ENCODE measurements at places on chromosomes 1 and 21.

DNA sequence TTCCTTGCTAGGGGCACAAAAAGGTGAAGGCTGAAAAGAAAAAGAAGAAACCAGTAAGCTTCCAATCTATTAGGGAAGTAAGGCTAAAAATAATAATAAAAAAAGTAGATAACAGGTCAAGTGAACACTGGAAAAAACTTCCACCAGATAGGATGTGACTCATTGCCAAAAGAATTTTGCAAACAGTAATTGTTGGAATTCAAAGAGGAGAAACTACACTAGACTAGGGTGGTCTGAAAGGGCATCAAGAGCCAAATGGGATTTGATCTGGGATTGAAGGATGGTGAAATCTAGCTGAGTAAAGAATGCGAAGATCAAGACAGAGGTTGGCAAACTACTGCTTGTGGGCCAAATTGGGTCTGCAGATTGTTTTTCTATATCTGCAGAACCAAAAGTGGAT lies 6.0 kb upstream of the ST6GALNAC3 start:
- DNase-seq = no peak

- no peak for DNase-seq
Measured at GRCh38 chr1:43952731-43953346, 6.1 kb downstream of the IPO13 start.

- no peak for DNase-seq
Measured at GRCh38 chr21:32918478-32919120, 107.1 kb upstream of the OLIG2 start.

DNA sequence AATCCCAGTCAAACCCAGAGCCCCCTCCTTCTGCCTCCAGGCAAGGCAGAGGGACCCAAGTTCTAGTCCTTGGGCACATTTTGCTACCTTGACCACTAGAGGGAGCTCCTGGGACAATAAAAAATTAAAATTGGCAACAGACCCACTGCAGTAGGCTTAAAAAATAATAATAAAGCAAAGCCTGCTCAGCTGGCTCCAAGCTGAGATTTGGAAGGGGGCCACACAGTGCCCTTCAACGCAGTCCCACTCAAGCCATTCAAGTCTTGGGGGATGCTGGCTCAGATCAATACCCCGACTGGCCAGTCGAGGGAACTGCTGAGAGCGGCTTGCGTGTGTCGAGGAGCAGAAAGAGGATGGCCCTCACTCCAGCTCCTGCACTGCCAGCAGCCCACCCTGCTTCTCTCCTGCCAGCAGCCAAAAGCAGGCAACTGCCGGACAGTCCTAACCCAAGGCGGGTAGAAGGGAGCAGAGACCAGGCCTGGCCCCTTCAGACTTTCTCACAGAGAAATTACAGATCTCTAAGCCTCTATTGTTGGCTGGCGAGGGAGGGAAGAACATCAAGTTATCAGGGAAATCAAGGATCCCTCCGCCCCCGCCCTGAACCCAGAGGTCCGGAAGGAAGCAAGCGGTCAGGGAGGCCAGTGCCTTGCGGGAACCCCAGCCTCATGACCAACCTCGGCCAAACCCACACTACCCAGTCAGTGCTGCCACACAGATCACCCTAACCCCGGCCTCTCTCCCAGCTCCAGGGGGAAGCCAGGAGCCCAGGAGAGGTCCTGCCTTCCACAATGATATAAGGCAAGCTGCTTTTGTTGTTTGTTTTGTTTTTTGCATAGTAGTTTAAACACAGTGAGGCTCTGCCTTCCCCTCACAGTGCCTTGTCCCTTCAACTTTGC lies 4.9 kb upstream of the ALDH4A1 start:
- DNase-seq = no peak

DNA sequence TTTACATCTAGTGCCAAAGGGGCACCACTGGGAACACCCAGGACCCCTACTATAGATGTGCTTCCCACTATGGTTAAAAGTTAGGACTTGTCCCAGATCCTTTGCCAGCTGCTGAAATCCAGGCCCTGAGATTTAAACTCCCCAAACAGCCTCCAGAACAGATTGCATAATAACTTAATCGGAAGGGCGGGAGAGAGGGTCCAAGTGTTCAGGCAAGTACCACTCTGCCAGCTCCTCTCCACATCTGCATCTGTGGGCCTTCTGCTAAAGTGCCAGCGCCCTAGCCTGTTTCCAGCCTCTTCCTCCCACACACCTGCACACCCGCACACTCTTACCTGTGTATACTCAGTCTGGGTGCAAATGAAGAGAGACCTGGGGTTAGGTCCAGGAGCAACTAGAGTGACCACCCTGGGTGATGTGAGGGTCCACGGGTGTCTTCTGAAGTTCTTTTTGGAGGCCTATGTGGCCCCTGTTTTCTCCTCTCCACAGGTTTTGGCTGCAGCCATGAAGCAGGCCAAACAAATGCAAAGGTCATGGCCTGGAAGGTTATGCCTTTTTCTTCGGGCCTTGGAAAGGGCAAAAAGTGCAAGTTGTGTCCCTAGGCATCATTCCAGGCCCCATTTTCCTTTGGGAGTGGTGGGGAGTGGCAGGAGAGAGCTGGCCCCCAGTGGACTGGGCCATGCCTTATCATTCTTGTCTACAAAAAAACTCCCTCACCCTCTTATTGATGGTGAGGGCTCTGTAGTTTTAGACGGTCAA lies 29.3 kb downstream of the KIRREL1 start:
- no peak for DNase-seq

- no peak for DNase-seq
Measured at GRCh38 chr1:170711682-170712081, 47.8 kb downstream of the PRRX1 start.

DNA sequence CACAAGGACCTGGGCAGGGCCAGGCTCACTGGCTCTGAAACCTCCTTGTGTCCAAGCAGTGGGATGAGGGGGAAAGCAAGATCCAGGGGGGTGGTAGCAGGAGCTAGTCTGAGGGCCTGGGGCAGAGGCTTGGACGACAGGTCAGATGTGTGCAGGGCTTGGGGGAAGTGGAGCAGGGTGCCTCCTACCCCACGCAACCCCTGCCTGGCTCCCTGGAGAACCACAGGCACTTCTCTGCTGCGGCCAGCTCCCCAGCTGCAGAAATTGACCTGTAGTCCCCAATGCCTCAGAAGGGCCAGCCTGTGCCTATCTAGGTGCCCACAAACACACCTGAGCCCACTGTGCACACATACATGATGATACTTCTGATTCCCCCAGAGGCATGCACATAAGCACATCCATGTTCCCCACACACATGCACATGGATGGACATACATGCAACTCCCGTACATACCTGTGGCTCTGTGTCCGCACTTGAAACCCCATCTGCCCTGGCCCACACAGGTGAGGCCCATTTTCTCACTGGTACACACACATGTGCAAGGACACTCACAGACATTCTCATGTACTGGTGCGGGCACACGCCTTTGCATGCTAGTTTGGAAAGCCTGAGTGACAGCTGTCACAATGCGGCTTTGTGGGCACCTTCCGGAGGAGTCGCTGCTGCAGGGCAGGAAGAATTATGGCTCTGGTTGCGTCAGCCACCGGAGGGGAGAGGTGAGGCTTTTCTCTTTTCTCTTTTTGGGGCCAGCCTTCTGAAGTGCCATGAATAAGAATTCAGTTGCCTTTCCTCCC lies 247.2 kb upstream of the CSF3R start:
- no peak for DNase-seq

GRCh38 chr1:241560146-241560848 lies 28.1 kb downstream of the KMO start:
- DNase-seq = no peak

- DNase-seq = no peak
Measured at GRCh38 chr1:42924851-42925760, 33.6 kb downstream of the SLC2A1 start.

- no peak for DNase-seq
Measured at GRCh38 chr1:206497774-206498173, 9.6 kb upstream of the RASSF5 start.

DNA sequence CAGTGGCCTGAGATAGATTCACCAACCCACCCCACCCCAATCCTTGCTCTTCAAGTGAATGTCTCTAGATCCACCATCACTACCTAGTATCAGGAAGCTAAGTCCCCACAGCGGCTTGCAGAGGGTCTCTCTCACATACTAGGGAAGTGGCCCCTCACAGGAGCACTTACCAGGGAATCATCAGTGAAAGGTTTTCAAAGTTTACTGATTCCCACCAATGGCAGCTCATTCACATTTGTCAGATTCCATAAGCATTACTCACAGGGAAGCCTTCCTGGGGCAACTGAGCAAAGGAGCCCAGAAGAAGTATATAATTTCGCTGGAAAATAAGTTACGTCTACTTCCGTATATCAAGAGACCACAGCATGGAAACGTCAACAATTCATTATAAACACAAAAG lies 120.8 kb downstream of the GREM2 start:
- DNase-seq = no peak

- no peak for DNase-seq
Measured at GRCh38 chr1:78096017-78096416, 50.3 kb downstream of the GIPC2 start.

DNA sequence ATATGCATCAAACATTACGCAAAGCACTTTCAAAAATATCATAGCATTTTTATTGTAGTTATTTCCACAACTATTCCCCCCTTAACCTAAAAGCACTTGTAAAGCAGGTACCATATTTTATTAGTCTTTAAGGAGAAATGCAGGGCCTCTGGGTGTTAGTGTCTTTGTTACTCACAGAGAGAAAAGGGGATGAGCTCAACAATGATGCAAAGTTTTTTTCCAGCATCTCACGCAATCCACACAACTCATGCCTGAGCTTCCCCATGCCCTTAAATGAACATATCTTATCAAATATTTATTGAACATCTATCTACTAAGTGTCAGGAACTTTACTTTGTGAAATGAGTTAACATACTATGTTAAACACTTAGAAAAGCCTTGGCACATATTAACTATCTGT lies 50.6 kb downstream of the BEND5 start:
- no peak for DNase-seq

DNA sequence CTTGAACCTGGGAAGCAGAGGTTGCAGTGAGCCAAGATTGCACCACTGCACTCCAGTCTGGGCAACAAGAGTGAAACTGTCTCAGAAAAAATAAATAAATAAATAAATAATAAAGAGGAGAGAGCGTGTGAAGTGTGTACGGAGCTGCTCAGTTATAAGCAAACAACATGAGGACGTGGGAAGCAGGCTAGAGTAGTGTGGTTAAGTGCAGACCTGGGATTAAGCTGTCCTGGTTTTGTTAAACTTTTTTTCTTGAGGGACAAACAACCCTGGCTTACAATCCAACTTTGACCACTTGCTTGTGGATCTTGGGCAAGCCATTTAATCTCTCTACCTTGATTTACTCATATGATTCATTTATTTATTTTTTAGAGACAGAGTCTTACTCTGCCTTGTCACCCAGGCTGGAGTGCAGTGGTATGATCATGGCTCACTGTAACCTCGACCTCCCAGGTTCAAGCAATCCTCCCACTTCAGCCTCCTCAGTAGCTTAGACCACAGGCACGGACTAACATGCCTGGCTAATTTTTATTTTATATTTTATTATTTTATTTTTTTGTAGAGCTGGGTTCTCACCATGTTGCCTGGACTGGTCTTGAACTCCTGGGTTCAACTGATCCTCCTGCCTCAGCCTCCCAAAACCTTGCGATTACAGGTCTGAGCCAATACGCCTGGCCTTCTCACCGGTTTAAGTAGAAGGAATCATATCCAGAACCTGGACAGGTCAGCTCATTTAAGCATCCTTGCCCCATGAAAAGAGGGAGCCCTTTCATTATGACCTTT lies 52.7 kb downstream of the RPS6KA1 start:
- no peak for DNase-seq

DNA sequence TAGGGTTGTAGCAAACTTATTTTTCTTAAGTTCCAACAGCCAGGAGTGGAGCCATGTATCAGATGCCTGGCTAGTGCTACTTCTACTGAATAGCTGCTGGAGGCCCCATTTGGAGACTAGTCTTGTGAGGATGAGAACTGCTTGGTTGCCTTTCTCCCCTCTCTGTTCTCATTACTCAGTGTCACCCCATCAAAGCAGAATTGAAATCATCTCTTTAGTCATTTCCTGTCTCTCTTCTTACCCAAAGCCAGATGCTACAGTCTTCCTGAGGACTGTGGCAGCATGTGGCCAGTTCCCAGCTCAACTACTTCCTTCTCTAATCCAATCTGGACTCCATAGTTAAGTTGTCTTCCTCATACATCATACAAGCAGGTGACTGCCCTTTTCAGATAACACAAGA lies 197.5 kb downstream of the BRINP2 start:
- no peak for DNase-seq

GRCh38 chr1:188043536-188044245 lies 1214.9 kb downstream of the PLA2G4A start:
- DNase-seq = no peak

- no peak for DNase-seq
Measured at GRCh38 chr1:115300087-115300876, 37.8 kb downstream of the NGF start.

DNA sequence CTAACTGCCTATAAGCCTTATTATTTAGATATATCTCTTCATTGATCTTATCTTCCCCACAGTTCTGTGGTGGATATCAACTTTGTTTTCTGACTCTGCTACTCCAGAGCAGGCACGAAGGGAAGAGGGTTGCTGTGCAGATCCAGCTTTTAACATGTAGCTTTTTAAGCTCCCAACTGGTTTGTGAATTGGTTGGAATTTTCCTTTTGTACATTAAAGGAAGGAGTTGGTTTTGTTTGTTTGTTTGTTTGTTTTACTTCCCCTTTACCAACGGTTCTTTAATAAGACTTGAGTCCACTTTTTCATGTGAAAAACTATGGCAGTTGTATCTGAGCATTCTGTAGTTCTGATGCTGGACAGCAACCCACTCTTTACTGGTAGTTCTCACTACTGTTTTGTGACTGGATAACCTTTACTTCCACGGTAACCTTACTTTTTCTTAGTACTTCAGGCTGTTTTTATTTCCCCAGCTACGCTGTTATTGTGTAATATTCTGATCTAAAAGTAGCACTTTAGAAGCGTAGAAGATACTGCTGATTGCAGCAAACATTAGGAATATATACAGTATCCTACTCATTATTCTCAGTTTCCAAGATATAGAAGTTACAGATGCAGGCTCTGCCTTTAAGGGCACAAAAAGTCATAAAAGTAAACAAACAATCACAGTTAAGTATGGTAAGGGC lies 1.6 kb downstream of the GNPAT start:
- DNase-seq = no peak

DNA sequence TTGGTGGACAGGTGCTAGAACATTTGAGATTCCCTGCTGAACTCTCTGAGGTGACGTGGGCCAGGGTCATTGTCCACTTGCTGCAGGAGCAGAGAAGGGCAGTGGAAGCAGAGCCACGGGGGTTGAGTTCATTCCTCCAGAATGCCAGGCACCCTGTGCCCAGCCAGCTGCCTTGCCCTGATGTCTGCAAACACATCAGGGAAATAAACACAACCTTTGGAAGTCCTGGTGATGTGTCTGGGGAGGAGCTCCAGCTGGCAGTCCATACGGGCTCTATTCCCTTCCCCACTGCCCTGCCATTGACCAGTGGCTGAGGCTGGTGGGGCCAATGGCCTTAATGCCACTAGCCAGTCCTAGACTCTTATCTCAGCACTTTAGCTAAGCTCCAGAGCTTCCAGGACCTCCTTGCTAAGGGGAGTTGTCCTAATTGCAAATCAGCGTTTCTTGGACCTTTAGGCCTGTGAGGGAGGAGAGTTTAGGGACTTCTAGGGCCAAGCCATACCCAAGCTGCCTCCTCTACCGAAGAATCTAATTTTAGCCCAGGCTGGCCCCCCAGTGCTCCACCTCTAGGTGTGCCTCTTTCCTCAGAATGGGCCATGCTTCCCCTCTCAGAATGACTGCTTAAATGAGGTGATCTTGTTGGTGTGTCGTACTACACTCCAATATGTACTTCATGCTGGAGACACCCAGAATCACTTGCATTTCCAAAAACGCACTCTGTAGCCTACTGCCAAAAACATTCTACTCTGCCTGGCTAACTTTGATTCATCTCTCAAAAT lies 25.9 kb upstream of the MFSD2A start:
- no peak for DNase-seq

Data from cortex of kidney (tissue), 1 donor.